Adrenal gland (tissue), 19 donors: ENCODE measurements at places on chromosomes 5 and 9. TPM values are rescaled to one million over a fixed set of nuclear protein-coding genes. Genes with fewer than 3 reads are reported as not detected.

DNA sequence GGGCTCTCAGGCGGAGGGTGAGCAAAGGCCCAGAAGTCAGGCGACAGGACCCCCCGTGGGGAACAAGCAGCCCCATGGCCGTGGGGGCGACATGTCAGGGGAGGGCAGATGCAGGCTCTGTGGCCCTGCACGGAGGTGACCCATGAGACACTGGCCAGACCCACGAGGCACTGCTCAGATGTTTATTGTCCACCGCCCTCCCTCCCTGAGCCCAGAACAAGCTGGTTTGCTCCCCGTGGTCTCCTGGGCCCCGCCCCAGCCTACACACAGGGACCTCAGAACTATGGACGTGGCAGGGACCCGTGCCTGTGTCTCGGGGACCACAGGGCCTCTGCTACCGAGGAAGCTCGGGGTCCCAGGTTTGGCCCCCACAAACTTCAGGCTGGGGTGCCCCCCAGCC lies 1.9 kb downstream of the FUT7 start:
- DNase-seq = no peak

DNA sequence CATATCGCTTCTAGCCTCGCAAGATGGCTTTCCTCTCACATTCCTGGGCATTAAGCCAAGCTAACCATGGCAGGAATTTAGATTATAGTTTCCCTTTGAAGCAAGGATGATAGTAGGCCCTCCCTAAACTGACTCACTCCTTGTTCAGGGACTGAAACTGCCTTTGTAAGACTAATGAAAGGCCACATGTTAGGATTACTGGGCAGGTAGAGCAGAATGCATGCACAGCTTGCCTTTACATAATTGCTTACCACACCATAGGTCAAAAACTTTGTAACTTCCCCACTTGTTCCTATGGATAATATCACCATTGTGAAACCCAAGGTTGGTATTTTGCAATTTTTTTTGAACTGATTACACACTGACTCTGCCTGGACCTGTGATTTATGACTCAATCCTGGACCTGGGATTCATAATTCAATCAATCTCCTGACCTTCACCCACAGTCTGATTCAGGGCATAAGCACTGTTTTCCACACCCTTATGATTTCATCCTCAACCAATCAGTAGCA lies 41.0 kb upstream of the PRDM9 start:
- no peak for DNase-seq

DNA sequence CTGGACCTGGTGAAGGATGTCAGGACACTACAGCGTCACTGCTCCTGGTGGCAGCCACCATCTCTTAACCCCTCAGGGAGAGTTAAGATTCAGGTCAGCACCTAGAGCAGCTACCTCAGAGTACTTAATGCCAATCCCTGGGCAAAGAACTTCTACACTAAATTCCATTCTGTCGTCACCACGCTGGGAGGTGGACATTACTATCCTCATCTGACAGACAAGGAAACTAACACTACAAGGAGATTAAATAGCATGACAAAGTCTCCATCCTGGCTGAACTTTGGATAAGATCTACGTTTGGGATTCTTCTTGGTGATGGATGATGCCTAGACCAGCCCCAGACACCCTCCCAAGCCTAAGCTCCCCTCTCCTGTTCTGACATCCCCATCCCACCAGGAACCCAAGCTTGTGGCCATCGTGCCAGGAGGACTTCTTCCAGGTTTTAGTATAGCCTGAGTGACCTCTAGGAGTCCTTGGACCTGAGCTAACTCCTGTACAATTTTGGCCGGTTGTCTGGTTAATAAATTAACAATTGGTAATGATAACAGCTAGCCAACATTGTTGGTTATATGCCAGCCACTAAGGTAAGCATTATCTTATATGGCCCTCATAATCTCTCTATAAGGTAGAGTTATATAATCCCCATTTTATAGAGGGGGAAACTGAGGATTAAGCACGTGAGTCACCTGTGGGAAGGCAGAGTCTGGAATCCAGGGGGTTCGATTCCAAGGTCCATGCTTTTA lies 54.8 kb downstream of the C5orf15 start:
- DNase-seq = no peak

- no peak for DNase-seq
Measured at GRCh38 chr5:88964831-88965230, 81.8 kb upstream of the MEF2C start.

- no peak for DNase-seq
Measured at GRCh38 chr9:97441729-97442128, 29.8 kb downstream of the TDRD7 start.

DNA sequence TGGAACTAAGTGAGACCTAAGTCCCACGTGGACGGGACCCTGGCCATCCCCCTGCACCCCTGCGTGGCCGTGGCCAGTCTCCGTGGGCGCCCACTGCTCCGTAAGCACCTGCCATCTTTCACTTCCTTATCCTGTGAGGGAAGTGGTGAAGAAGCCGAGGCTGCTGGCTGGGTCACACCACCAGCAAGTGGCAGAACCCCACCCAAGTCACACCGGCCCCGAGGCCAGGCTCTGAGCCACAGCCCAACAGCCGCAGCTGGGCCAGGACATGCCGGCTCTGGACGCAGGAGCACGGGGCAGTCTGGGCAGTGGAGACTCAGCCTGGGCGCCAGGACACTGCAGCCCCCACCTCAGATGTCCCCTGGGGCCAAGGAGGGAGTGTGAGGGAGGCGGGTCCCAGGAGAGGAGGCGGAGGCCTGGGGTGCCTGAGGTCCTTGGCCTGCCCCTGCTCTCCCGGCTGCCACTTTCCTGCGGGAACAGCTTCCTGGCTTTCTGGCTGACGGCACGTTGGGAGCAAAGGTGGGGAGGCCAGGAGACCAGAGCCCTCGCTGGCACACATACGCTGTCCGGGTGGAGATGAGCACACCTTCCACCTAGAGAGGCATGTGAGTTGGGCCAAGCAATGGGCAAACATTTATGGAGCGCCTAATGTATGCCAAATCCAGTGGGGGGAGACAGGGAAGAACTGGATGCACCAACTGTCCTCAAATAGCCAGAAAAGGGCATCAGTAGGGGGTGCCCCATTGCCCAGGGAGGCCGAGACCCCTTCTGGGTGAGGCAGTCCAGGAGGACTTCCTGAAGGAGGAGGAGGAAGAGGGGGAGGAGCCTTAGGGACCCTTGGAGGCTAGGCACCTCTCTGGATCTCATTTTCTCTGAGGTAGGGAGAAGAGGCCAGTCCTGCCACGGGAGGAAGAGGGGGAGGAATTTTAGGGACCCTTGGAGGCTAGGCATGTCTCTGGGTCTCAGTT lies 43.9 kb upstream of the EGFL7 start:
- no peak for DNase-seq

- DNase-seq = no peak
Measured at GRCh38 chr5:2102819-2103776, 220.4 kb upstream of the IRX4 start.

GRCh38 chr5:178355671-178356070 lies 123.1 kb upstream of the PHYKPL start:
- DNase-seq = no peak

DNA sequence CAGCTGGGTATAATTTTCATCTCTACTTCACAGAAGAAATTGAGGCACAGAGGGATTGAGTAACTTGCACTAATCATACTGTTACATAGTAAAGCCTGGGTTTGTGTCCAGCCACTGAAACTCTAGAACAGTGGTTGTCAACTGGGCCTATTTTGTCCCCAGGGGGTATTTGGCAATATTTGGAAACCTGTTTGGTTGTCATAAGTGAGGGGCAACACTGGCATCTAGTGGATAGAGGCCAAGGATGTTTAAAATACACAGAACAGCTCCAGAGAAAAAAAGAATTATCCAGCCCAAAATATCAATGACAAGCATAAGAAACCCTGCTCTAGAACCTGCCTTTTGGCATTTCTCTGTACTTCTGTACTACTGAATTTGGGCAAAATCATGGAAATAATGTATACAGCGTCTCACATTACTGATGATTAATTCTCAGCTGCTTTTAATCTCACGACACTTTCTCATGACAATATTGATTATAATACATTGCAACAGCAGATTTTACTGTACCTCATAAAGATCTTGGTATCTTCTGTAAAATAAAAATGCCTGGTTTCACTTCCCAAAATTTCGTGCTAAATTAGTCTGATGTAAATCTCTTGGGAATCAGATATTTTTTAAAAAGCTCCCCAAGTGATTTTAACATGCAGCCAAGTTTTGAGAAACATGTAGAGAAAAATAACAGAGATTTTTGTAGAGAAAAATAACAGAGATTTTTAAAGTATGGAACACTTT lies 112.7 kb downstream of the RORB start:
- DNase-seq = no peak

- no peak for DNase-seq
Measured at GRCh38 chr5:120792477-120792876, 328.4 kb downstream of the PRR16 start.

DNA sequence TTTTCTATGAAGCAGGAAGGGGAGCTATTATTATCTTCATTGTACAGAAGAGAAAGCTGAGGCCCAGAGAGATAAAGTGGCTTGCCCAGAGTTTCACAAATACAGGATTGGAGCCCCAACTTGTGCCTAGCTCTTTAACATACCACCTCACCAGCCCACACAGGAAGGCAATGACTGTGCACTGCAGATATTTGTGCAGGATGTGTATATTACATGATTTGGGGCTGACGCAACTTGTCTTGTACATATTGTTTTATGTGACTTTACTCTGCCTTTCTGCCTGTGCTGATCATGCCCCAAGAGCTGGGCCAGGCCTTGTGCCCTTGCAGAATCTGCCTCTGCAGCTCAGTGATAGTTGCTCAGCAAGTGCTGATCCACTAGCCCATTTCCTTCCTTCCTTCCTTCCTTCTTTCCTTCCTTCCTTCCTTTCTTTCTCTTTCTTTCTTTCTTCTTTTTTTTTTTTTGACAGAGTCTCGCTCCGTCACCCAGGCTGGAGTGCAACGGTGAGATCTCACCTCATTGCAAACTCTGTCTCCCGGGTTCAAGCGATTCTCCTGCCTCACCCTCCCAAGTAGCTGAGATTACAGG lies 106.6 kb upstream of the TBCA start:
- no peak for DNase-seq

DNA sequence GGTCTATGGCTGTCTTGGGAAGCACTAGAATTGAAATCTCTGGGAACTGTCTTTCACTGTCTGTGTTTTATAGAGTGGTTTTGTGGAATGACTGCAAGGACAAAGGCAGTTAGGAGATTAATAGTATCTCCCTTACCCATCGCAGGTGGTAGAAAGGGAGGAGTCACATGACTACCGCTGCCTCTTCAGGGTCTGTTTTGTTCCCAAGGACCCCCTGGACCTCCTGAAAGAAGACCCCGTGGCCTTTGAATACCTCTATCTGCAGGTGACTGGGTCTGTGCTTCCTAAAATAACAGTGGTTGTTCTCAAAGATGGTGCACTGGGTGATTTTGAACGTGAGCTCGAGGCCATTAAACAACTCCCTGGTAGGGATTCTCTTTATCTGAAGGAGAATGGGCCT lies 22.8 kb upstream of the TRMT10B start:
- DNase-seq = no peak

DNA sequence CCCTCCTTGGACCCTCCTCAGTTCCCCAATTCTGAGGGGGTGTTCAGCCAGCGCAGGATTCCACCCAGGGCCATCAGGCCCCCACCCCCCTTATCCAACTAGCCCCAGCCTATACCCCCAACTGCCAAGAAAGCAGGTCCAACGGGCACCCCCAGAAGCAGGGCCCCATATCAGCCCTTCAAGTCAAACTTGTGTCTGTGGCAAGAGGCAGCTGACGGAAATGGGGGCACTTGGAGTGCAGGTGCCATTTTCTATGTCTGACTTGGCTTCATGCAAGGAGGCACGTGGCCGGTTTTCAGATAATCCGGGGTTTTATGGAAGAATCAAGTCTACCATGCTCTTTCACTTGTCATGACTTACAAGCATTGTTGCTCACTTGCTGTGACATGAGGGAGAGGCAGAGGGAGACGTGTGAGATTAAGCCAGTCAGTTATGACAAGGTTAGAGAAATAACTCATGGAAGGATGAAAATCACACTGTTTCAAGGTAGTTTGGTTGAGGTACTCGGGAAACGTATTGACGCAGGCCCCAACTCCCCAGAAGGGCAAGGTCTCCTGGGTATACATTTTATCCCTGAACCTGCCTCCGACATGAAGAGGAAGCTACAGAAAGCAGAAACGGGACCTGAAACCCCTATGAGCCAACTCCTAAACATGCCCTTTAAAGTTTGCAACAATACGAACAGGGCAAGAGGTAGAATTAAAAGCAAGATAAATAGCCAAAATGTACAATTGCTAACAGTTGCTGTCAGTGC lies 26.5 kb upstream of the CLPTM1L start:
- no peak for DNase-seq

- no peak for DNase-seq
Measured at GRCh38 chr5:16549491-16550206, 67.1 kb downstream of the RETREG1 start.

- no peak for DNase-seq
Measured at GRCh38 chr9:82418334-82418733, 429.8 kb downstream of the SPATA31D1 start.

- no peak for DNase-seq
Measured at GRCh38 chr9:77616191-77616590, 31.9 kb downstream of the GNA14 start.

- DNase-seq = no peak
Measured at GRCh38 chr5:94353605-94354004, 264.8 kb downstream of the KIAA0825 start.

DNA sequence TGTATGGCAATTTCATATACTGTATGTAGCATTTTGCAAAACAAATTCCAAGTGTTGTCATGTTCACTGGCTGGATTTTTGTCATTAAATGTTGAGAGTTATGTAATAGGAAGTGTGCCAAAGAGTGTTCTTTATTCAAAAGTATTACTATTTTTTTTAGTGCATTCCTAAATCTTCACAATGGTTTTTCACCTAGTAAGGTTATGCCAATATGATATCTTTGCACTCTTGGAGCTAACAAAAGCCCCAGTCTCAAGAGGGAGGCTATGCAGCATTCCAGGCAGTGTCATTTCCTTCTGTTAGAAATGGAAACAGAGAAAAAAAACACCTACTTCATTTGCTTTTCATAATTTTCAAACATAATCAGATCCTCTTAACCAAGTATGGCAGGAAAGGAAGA lies 5.1 kb upstream of the SSBP2 start:
- DNase-seq = no peak

GPR150 gene
- 0.12 TPM for total RNA-seq

ACOT12 gene
- not detected for total RNA-seq

DUSP1 gene
- total RNA-seq = 423 TPM

SHC3 gene
- total RNA-seq = 20.5 TPM

PCDHB6 gene
- 0.28 TPM for total RNA-seq

PCSK5 gene
- 10.7 TPM for total RNA-seq

SPATA31C1 gene
- not detected for total RNA-seq

PCDHB14 gene
- 3.1 TPM for total RNA-seq
